Smooth muscle cell of the pulmonary artery (primary cell): ENCODE measurements at places on chromosomes 11 and 22. TPM values are rescaled to one million over a fixed set of nuclear protein-coding genes. Genes with fewer than 3 reads are reported as not detected.

The TRMU gene
- 30.6 and 39.4 TPM in 2 replicates for total RNA-seq

The CLTCL1 gene
- 16.9 and 23.8 TPM in 2 replicates for total RNA-seq

The PHOX2A gene
- not detected in 2 replicates for total RNA-seq

The SCGB1C1 gene
- total RNA-seq, result not detected in 2 replicates

The ANO3 gene
- total RNA-seq, result 4.5 and 7.7 TPM in 2 replicates

The USP2 gene
- 0.33 TPM in 2 replicates for total RNA-seq

The ARHGEF17 gene
- total RNA-seq, result 90.2 and 95.1 TPM in 2 replicates

The CARD16 gene
- total RNA-seq, result 2.8 and 8.8 TPM in 2 replicates

The CSNK2A3 gene
- total RNA-seq, result 0.98 and 1.7 TPM in 2 replicates
